Smooth muscle cell of bladder (primary cell): ENCODE measurements at places on chromosomes 11 and 22. TPM values are rescaled to one million over a fixed set of nuclear protein-coding genes. Genes with fewer than 3 reads are reported as not detected.

The FAM83F gene
- total RNA-seq = under 0.01 and 0.09 TPM in 2 replicates

The XKR3 gene
- not detected in 2 replicates for total RNA-seq

The QSER1 gene
- total RNA-seq = 11.4 and 11.7 TPM in 2 replicates

The ZC3H7B gene
- 57.3 and 58.1 TPM in 2 replicates for total RNA-seq

The TBC1D10A gene
- 10.1 and 11.4 TPM in 2 replicates for total RNA-seq

The YAP1 gene
- total RNA-seq = 114 and 214 TPM in 2 replicates

The PRR5 gene
- 12.2 and 13.6 TPM in 2 replicates for total RNA-seq

The C2CD2L gene
- total RNA-seq = 1.7 and 1.8 TPM in 2 replicates

The TMX2 gene
- total RNA-seq = 46.5 and 50.5 TPM in 2 replicates

The RAG1 gene
- total RNA-seq = 0.14 and 0.18 TPM in 2 replicates

The TNNI2 gene
- total RNA-seq = not detected in 2 replicates

The GRM5 gene
- total RNA-seq = under 0.01 TPM in 1 of 2 replicates, not detected in the other

The ADAMTS8 gene
- total RNA-seq = 0.28 and 1.7 TPM in 2 replicates

The RTN4R gene
- total RNA-seq = 0.14 and 0.28 TPM in 2 replicates

The PAMR1 gene
- 499 and 594 TPM in 2 replicates for total RNA-seq

The BCO2 gene
- total RNA-seq = 7.5 and 11.9 TPM in 2 replicates

The PTPRCAP gene
- total RNA-seq = not detected in 2 replicates

The KLHDC7B gene
- total RNA-seq = 0.28 TPM in 2 replicates

The SYTL2 gene
- 29.2 and 33.4 TPM in 2 replicates for total RNA-seq

The APOL3 gene
- 13.5 and 14.0 TPM in 2 replicates for total RNA-seq

The CDKN1C gene
- total RNA-seq = 37.0 and 43.6 TPM in 2 replicates

The CNTF gene
- 1.2 and 1.4 TPM in 2 replicates for total RNA-seq

The SELENOH gene
- total RNA-seq = 73.3 and 73.8 TPM in 2 replicates

The TBX1 gene
- not detected in 2 replicates for total RNA-seq

The KCNQ1OT1 gene
- 4.0 and 4.9 TPM in 2 replicates for total RNA-seq

The KDELR3 gene
- total RNA-seq = 109 and 130 TPM in 2 replicates

The SCO2 gene
- 0.57 and 1.6 TPM in 2 replicates for total RNA-seq

The DRG1 gene
- 80.4 and 85.8 TPM in 2 replicates for total RNA-seq

The P2RY6 gene
- total RNA-seq = 0.14 and 0.18 TPM in 2 replicates

The HYLS1 gene
- 3.7 and 4.9 TPM in 2 replicates for total RNA-seq

The TCN1 gene
- not detected in 2 replicates for total RNA-seq

The CHKB gene
- total RNA-seq = 16.6 and 19.3 TPM in 2 replicates

The OR4C15 gene
- total RNA-seq = not detected in 2 replicates

The VSIG10L2 gene
- total RNA-seq = 0.14 TPM in 1 of 2 replicates, not detected in the other

The CCDC188 gene
- 0.46 and 1.3 TPM in 2 replicates for total RNA-seq

The OR6T1 gene
- not detected in 2 replicates for total RNA-seq

The APOL6 gene
- total RNA-seq = 23.5 and 32.1 TPM in 2 replicates

The GSTP1 gene
- 1,134 and 1,225 TPM in 2 replicates for total RNA-seq

The SLC22A8 gene
- not detected in 2 replicates for total RNA-seq

The GLB1L3 gene
- not detected in 2 replicates for total RNA-seq

The CCDC34 gene
- total RNA-seq = 2.6 and 3.1 TPM in 2 replicates

The SIAE gene
- 14.9 and 19.1 TPM in 2 replicates for total RNA-seq

The PRR33 gene
- total RNA-seq = not detected in 2 replicates

The MPZL3 gene
- 0.28 TPM in 2 replicates for total RNA-seq

The APOA4 gene
- not detected in 2 replicates for total RNA-seq

The PGR gene
- total RNA-seq = under 0.01 TPM in 2 replicates

The GLYAT gene
- total RNA-seq = not detected in 2 replicates

The KRTAP5-7 gene
- not detected in 2 replicates for total RNA-seq

The PHOX2A gene
- not detected in 2 replicates for total RNA-seq

The CCND1 gene
- total RNA-seq = 117 and 208 TPM in 2 replicates

The C22orf42 gene
- total RNA-seq = not detected in 2 replicates

The LDLRAD3 gene
- 4.3 and 10.8 TPM in 2 replicates for total RNA-seq

The LMO2 gene
- 0.09 and 0.14 TPM in 2 replicates for total RNA-seq

The CST6 gene
- 0.14 TPM in 1 of 2 replicates, not detected in the other for total RNA-seq

The GDPD4 gene
- not detected in 2 replicates for total RNA-seq

The SLC22A12 gene
- total RNA-seq = not detected in 2 replicates
